Eye (tissue), 1 donor: ENCODE measurements at places on chromosomes 1 and 21.

DNA sequence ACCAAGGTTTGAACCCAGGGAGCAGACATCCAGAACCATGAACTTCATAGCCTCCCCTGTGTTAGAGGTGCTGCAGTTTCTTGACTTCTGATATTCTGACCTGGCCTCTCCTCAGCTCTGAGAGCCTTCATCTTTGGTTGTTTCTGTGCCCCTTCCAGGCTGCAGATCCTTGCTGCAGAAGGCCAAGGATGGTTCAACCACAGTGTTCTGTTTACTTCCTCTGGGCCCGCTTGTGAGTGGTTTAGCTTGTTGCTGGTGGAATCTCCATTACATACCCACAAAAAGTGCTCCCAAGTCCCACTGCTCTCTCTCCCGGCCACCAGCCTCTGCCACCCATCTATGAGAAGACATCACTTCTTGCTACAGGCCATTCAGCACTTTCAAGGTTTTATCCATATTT, 9.0 kb upstream of the SLC2A7 start:
- no peak for DNase-seq

DNA sequence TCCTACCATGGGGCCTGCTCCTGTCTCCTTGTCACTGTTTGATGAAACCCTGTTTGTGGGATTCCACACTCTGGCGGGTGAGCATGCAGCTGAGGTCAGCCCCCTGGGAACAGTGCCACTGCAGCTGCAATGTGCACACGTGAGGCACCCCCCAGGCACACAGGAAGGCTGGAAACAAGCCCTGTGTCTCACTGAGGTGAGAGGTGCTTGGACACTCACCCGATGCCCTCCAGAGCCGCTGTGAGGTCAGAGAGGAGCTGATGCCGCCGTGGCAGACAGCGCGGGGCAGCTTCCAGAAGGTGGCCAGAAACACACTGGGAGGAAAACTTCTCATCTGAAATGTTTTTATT, 49.7 kb downstream of the SLX9 start:
- DNase-seq: peak; percentile 62

GRCh38 chr1:165235777-165236291, 120.7 kb downstream of the LMX1A start:
- DNase-seq: peak; percentile 86

DNA sequence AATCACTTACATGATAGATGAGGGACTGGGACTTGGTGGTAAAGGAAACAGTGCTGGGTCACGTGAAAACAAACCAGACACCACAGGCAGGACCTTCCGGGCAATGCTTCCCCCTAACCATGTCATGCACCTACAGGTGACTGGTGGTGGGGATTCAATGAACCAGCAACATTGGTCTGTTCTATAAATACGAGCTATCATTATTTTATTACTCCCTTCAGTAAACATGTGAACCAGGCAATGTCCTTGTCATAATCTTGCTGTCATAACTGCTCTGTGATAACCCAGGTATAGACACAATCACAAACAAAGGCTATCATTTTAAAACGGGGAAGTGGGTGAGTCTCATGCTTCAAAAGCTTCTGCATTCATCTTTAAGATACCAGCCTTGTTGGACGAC, 153.4 kb downstream of the CLIC6 start:
- DNase-seq: no peak

DNA sequence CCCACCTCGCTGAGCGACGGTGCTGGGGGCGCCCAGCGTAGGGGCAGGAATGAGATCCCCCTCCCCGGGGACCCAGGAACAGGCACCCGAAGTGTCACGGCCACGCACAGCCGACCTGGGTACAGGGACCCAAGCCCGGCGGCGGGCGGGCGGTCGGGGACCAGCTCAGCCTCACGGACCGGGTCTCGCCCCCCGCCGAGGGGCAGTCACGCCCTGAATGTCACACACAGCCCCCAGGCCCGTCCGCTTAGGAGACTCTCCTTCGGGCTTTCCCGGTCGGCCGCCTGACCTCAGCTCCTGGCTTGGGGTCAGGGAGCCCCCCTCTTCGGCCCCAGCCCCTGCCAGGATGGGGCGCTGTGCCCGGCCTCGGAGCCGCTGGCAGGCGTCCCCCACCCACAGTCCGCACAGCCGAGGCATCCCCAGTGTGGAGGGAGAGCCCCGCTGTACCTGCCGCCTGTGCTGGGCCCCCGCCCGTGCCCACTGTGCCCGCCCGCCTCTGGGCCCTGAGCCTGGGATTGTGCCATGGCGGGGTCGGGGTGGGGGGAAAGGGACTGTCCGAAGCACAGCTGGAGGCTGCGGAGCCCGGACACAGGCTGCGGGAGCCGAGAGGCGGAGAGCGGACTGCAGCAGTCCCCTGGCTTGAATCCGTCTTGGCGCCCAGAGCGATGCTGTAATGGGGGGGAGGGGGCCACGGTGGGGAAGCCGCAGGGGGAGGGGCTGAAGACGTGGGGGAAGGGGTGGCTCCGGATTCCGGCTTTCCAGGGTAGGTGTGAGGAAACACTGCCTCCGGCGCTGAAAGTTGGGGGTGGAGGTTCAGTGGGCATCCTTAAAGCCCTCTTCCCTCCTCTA, 627 bp upstream of the DLGAP3 start:
- DNase-seq: peak; percentile 56

GRCh38 chr1:175794586-175794985, 51.2 kb upstream of the TNR start:
- DNase-seq: no peak

- no peak for DNase-seq
Observed at GRCh38 chr1:214707306-214708087, 104.5 kb downstream of the CENPF start.

- DNase-seq: no peak
Observed at GRCh38 chr1:150003801-150004200, 6.7 kb downstream of the OTUD7B start.

- peak; percentile 75 for DNase-seq
Observed at GRCh38 chr1:24928689-24929397, 1.2 kb downstream of the RUNX3 start.

GRCh38 chr1:233151861-233152260, 143.7 kb downstream of the PCNX2 start:
- no peak for DNase-seq

DNA sequence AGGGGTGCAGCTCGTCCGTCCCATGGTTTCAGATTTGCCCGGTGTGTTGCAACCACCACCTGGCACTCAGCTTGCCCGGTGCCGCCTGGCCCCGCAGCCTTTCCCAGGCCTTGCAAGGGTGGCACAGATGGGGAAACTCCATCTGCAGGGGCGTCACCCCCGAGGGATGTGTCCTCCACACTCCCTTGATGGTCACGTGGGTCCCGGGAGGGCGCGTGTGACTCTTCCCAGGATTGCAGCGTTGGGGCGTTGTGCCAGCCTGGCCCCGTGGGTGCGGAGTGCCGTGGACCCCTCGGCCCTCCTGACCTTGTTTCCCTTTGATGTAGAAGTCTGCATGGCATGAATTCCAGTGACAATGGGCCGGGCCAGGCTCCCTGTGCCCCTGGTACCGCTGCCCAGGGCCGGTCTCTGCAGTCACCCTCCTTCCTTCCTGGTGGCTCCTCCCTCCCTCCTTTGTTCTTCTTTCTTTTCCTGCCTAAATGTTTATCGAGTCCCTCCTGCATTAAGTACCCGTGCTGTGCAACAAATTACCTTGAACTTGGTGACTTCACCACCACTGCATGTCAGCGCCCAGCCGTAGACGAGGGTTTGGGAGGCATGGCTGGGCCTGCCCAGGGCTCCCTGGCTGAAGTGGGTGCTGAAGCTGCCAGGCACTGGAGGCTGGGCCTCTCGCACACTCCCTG, 22.9 kb downstream of the RRP1 start:
- no peak for DNase-seq

DNA sequence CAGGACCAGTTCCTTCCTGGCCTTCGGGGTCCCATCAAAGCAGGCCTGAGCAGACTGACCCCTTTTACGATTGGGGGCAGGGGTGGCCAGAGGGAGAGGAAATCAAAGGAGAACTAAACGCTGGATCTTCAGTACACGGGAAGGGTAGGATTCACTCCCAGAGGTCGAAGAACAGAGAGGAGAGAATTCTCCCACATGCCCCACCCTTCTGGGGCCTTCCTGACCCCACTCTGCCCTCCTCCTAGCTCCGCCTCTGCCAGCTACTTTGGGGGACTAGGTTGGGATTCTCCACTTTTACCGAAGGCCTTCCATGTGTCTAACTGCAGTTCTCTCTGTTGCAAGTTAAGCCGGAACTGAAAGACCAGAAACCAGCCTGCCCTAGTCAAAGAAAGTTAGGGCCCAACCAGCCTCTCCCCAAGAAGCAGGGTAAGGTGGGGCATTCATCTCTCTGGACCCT, 654 bp upstream of the ARHGEF2 start:
- DNase-seq: no peak

- no peak for DNase-seq
Observed at GRCh38 chr1:36947384-36947783, 86.9 kb downstream of the GRIK3 start.

DNA sequence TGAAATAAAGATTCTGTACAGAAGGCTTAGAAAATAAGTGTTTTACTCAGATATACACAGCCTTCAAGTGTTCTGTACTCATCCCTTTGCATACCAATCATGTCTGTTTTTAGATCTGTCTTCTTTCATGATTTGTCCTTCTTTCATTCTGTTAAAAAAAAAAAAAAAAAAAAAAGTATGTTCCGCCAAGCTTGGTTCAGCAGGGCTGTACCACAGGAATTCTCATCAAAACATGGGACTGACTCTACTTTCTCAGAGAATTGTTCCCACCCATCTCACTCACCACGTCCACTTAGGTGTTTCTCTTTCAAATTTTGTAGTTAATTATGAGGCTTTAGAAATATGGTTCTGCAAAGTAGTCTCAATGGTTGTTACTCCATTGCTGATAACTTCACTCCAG, 119.0 kb downstream of the AK5 start:
- DNase-seq: no peak

- no peak for DNase-seq
Observed at GRCh38 chr1:119871881-119872280, 24.4 kb downstream of the ADAM30 start.

- no peak for DNase-seq
Observed at GRCh38 chr21:43021756-43022600, 47.6 kb downstream of the PKNOX1 start.

- DNase-seq: no peak
Observed at GRCh38 chr1:214404154-214404553, 123.2 kb downstream of the SMYD2 start.

- peak; percentile 5 for DNase-seq
Observed at GRCh38 chr1:222167111-222167510, 380.8 kb downstream of the HHIPL2 start.

GRCh38 chr1:12593621-12594066, 24.4 kb downstream of the DHRS3 start:
- DNase-seq: no peak

DNA sequence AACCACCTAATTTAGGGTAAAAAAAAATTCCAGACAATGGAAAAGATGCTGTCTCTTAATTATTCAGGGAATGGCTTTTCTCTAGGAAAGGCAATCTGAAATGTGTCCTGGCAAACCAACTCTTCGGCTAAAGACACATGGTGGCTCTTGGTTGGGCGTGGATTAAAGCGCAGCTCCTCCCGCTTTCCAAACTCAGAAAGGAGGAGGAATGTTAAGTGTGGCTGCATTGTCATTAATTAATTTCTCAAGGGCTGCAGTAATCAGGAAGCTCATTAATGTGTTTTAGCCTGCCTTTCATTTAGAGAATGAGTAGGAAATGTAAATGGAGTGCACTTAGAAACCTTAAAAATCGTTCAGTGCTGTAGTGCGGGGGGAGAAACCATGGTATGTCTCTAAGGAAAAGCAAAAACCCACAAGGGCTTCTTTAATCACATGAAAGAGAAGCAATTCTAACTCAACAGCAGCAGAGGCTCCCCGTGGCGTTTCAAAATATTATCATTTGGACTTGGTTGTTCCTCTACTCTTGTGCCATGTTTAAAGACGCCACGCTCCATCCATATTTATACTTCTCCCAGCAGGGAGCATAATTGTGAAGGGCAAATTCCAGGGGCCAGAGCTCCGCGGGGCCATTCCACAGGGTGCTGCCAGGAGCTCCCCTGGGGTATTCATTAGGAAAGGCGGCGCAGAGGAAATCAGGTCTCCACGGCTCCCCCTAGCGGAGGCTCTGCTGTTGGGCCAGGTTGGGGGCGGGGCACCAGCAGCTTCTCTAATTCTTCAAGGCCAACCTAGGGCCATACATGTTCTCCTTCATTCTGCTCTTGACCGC, 91.9 kb upstream of the SSX2IP start:
- peak; percentile 42 for DNase-seq

GRCh38 chr1:168976267-168976666, 130.2 kb upstream of the ATP1B1 start:
- no peak for DNase-seq

DNA sequence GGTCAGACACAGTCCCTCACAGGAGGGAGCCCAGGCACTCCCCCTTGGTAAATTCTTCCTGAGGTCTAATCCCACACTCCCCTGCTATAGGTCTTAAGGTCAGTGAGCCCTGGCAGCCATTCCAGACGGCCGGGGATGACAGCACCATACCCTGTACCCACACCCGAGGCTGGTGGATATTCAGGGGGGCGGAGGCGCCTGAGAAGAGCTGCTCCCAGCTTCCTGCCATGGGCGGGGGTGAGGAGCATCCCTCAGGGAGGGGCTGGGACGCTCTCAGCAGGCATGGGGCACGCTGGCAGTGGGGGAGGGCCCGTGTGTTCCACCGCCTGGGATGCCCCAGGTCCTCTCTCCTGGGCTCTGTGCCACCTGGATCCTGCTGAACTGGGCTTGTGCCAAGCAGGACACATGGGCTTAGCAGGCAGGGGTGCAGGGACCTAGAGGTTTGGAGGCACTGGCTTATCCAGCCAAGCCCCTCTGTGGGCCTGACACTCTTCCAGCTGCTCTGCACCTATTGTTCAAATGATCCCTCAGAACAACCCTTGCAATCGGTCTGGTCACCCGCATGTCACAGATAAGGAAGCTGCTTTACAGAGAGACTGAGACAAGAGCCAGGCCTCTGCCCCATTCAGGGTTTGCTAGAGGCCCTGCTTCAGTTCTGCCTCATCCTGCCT, 5.7 kb upstream of the ADGRB2 start:
- no peak for DNase-seq

- DNase-seq: no peak
Observed at GRCh38 chr1:116334868-116335635, 38.0 kb upstream of the ATP1A1 start.

GRCh38 chr1:2283991-2284895, 56.1 kb downstream of the SKI start:
- no peak for DNase-seq

GRCh38 chr1:92944901-92945747, 16.1 kb downstream of the DIPK1A start:
- DNase-seq: no peak

GRCh38 chr1:170063109-170063826, 11.2 kb downstream of the KIFAP3 start:
- no peak for DNase-seq

GRCh38 chr1:206014601-206015000, 9.1 kb downstream of the CTSE start:
- DNase-seq: no peak

- DNase-seq: no peak
Observed at GRCh38 chr1:101247404-101248287, 10.8 kb downstream of the S1PR1 start.
